Ureter (tissue), 1 donor: ENCODE measurements at places on chromosomes 3 and 15. TPM values are rescaled to one million over a fixed set of nuclear protein-coding genes. Genes with fewer than 3 reads are reported as not detected.
A peak's percentile ranks its signal among the peaks of the same experiment; 100 is the strongest.

DNA sequence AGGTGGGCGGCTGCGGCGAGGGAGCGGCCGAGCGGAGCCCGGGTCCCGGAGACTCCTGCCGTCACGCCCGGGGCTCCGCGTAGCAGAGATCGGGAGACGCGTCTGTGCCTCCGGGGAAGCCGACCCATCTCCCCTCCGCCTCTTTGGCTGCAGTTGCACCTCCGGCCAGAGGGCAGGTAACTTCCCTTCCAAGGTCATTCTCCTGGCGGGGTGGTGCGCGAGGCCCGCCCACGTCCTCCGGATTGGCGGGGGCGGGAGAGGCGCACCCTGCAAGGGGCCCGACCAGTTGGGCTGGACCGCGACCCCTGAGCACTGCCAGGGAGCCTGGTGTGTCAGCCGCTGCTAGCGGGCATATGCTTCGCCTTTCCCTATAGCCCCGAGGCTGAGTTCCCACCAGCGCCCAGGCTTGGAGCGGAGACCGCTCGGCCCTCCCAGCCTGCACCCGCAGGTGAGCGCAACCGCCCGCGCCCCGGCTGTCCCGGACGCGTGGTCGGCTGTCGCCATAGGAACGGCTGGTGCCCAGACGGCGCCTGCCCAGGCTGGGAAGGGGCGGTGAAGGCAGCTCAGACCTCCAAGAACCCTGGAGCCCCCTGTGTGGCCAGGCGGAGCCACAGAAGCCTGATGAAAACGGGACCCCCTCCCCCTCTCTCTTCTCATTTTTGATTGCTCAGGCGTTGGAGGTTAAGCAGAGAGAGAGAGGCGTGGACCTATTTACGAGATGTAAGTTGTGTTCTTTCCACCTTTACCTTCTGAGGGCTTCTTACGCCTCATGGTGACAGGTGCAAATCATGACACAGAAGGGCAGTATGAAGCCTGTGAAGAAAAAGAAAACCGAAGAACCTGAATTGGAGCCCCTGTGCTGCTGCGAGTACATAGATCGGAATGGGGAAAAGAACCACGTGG, 453 bp downstream of the ZDHHC23 start:
- no peak for DNase-seq

GRCh38 chr15:99566157-99566897, 543 bp downstream of the MEF2A start:
- DNase-seq, result peak; percentile 55

DNA sequence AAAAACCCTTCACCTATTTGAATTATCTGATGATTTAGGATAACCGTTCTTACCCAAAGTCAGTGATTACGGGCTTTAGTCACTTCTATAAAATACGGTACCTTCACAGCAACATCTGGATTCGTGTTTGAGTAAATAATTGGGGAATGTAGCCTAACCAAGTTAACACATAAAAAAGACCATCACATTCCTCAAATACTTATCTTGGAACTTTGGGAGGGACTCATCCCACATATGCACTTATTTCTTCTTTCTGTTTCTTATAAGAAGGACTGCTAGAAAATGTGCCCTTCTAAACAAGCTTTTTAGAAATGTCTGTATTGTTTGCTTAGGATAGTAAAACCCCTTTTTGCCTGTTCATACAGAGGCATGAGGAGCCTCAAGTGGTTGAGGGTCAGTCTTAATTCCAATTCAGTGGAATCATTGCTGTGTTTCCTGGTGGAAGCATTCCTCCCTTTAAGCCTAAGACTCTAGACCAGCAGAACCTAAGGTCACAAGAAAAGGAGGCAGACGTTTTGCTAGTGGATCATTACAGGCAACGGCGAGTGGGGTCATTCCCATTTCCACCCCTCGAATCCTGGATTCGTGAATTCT, 67.5 kb downstream of the TMEM44 start:
- DNase-seq, result no peak

GRCh38 chr3:33687406-33688010, 30.5 kb downstream of the CLASP2 start:
- DNase-seq, result no peak

DNA sequence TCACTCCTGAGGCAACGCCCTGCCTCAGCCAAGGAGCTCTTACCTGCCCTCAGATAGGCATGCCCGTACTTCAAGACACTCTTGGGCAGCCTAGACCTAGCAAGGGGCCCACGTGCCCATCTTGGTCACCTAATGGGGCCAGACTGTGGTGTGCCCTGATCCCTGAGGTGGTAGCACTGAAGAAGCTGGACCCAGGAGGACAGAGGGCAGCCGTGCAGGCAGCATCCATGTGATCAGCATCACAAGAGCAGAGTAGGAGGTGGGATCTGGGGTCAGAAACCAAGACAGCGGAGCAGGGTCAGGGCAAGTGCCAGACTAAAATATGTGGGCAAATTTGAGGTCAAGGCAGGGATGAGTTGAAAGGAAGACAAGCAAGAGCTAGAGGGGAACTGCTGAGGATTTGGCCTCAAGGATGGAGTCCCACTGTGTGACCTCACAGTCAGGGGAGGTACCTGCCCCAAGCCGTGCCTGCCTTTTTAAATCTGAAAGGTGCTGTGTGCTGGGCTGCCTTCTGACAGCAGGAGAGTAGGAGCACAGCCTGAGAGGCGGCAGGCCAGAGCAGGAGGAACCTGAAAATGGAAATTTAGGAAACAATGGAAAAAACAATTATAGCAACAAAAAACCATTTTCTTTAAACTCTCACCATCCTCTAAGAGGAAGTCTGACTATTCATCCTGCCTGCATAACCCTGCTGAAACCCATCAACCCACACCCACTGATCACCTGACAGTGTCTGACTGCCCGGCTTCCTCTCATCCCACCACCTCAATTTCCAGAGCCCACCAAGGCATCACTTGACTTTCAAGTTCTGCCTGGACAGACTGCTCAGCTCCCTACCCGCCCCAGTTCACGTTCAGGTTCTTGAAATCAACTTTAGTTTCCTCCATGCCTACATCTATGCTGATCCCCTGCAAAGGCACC, 7.3 kb downstream of the ZBTB38 start:
- DNase-seq, result no peak

DNA sequence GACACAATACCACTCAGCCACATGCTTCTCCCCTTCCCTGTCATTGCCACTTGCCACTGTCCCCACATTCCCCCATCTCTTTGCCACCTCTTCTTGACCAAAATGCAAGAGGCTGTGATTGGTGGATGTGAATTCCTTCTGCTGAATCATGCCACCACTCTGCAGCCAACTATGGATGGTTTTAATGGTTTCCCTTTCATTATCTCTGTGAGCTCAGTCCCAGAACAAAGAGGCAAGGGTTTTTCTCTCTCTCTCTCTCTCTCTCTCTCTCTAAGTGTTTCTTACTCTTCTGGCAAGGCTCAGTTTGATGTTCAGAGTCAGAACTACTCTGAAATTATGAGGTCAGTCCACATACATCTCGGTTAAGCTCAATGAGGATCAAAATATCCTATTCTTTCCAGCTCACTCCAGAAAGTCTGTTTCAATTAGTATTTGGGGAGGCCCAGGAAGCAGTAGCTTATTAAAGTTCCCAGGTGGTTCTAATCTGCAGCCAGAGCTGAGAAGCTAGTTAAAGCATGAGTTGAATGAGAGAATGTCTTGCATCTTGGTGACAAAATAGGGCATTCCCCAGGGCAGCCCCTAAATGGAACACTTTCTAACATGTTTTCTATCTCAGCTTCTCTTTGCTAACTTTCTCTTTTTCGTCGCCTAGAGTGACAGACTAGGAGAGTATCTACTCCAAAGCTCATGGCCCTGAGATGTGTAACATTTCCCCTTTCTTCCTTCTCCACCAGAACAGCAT, 8.5 kb upstream of the ILDR1 start:
- no peak for DNase-seq

The SERPINI2 gene
- total RNA-seq, result 0.55 TPM

GRCh38 chr3:100954990-100955389, 38.2 kb downstream of the ABI3BP start:
- no peak for DNase-seq

The XRN1 gene
- 72.8 TPM for total RNA-seq

DNA sequence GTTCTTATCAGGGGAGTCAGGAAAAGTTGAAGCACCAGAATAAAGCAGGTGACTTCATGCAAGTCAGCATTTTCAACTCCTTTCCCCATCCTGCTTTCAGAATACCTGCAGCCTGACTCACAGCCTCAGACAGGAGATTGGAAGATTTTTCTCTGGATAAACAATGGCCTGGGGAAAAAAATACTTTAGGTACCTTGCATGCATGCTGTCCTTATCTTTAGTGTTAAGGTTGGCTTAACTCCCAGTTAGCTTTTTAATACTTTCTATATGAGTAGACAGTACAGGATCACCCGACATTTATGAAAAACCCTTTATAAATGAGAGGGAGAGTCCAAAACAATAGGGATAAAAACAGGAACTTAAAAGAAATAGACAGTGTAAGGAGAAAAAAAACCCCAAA, 53.6 kb downstream of the PAK2 start:
- no peak for DNase-seq

GRCh38 chr3:191523148-191523547, 62.2 kb downstream of the PYDC2 start:
- DNase-seq, result no peak

DNA sequence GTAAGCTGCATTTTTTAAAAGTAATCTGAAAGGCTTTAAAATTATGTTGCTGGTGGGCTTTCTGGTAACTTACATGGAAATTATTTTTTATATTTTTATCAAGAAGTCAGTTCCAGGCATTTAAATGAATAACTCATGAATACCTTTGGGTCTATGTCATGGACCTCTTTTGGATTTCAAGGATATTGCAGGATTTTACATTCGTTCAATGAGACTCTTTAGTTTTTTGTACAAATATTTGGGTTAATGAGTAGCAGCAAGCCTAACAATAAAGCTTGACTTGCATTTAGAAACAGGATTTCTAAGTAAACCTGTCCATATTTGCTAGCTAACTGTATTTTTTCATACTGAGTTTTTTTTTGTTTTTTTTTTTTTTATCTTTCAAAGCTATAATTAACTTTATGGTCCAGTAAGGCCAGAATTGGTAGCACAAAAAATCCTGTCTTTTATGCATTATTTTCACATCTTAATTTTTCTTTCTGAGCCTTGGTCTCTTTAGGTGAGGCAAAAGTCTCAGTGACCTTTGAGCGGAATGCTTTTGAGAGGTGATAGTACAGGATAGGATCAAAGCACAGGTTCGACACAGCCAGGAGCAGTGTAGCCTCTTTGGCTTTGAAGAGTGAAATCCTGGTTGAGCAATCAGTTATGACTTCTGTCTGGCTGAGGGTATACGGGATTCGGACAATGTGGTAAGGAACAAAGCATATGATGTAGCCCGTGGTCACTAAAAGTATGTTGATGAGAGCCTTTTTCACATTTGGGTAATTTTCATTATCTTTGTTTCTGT, 4.8 kb downstream of the GPR171 start:
- no peak for DNase-seq

The SAMMSON gene
- total RNA-seq, result not detected

- DNase-seq, result no peak
These were observed 25.3 kb downstream of the RAD18 start for GRCh38 chr3:8938021-8938420.

- no peak for DNase-seq
These were observed 5.4 kb downstream of the ANKRD63 start for GRCh38 chr15:40277471-40277870.

DNA sequence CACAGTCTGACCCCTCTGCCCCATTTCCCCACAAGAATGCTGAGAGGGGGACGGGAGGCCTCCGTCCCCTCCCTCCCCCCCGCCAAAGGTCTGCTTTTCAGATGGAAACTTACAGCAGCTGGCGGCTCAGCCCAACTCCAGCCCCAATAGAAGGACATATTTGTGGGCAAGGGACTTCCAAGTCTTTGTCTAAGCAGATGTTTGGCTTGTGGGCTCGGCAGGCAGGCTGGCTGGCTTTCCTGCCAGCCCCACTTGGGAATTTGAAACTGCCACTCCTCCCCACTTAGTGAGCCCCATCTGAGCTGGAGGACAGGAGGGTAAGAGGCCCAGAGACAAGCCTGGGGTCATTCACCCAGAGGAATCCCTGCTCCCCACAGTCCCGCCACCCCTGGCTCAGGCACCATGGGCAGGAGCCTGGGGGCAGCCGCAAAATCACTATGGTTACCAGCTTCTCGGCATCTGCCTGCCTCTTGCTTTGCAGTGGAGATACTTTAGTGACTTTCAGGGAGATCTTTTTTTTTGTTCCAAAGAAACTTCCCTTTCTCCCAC, 53.6 kb downstream of the LMCD1 start:
- DNase-seq, result no peak

- no peak for DNase-seq
These were observed 183.8 kb downstream of the OPA1 start for GRCh38 chr3:193776626-193777358.

The HYPK gene
- total RNA-seq, result 14.3 TPM

- DNase-seq, result no peak
These were observed 199.1 kb downstream of the EPHA3 start for GRCh38 chr3:89306540-89306939.

DNA sequence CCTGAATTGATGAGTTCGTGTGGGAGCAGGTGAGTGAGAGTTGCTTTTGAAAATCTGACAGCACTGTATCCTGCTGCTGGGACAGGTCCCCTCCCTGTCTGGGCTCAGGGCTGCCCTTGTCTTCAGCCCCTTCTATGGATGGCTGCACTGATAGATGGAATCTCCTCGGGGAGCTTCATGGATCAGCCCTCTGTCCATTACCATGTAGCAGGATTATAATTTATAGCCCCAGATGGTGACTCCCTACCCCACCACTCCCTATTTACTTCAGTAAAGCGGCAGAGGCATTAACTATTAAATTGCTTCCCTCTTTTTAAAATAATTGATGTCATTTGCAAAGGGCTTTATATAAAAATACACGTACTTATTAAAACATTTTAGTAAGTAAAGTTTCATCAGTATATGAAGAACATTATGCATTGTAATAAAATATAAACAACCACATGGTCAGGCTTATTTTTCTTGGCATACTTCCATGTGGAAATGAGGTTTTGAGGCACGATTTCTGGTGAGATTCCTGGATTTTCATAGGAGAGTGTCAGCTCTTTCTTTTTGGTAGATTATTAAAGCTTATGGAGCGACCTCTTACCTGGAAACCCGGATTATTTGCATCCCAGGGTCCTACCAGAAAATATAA, 38.5 kb downstream of the MAP3K13 start:
- DNase-seq, result no peak

- no peak for DNase-seq
These were observed 17.5 kb downstream of the SHC4 start for GRCh38 chr15:48946074-48946839.

The DLL4 gene
- 15.2 TPM for total RNA-seq

DNA sequence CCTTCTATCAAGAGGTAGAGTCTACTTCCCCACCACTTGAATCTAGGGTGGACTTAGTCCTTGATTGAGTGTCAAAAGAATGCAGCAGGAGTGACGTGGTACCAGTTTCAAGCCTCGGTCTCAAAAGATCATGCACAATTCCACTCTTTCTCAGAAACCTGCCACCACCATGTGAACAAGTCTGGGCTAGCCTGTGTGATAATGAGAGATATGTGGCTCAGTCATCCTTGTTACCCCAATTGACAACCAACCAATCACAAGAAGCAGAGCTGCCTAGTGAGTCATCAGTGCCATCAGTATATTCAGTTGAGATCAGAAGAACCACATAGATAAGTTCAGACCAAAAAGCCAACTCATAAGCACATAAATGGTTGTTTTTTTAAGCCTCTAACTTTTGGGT, 374.5 kb downstream of the IL20RB start:
- DNase-seq, result no peak

The C3orf62 gene
- total RNA-seq, result 8.9 TPM

GRCh38 chr3:55574671-55575070, 87.6 kb upstream of the WNT5A start:
- DNase-seq, result no peak

The C15orf61 gene
- total RNA-seq, result 4.2 TPM

The ALCAM gene
- 67.6 TPM for total RNA-seq

The STRIT1 gene
- not detected for total RNA-seq

The CAV3 gene
- not detected for total RNA-seq

- no peak for DNase-seq
These were observed 199.8 kb downstream of the TBC1D5 start for GRCh38 chr3:17542591-17542990.
